Thoracic aorta (tissue), 2 donors: ENCODE measurements at places on chromosomes 12 and 14.

DNA sequence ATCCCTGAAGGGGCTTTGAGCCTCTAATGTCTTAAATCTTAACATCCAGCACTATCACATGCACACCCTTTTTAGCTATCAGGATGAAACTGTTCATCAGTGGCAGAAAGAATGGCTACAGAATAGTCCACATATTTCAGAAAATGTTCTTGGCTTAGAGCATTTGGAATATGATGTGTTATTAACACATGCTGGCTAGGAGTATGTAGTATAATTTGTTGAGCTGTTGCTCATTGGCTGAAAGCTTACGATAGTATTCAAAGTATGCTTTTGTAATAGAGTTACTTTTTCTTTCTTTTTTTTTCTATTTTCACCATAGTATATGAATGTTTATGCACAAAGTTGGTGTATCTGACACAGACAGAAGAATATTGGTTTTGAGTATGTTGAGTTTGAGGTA, 55.1 kb downstream of the MNAT1 start:
- DNase-seq = no peak

DNA sequence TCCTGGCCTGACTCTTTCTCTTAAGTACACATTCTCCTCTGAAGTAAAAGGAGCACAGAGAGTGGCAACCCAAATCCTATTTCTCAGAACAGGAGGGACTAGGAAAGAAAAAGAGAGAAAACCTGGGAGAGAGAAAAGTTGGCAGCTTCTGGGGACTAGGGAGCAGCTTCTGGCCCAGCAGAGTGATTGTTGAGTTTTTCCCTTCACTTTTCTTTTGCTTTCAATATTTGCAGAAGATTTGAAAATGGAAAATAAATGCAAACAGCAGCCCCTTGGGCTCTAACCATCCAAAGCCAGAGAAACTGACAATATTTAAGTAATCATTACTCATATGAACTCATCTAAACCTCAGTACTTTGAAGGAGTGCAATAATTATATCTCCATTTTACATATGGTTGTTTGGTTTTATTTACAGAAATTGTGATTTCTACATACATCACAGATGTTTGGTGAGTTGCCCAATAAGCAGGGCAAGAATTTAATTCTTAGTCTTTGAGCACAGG, 28.8 kb upstream of the IGF1 start:
- no peak for DNase-seq

GRCh38 chr14:38261620-38262019, 5.7 kb upstream of the CLEC14A start:
- no peak for DNase-seq

DNA sequence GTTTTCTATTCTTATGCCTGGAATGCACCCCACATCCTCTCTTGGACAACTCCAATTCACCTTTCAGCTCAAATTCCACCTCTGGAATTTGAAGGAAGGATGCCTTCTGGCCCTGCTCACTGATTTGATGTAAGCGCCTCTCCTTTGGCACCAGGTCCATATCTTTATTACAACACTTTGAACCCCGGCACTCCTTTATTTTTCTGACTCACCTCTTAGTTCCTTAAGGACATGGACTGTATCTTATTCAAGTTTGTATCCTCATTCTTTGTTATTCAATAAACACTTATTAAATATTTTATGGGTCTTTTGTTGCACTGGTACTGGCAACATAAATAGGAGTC, 3.1 kb downstream of the GALC start:
- no peak for DNase-seq
